ENCODE measurements at places on chromosomes 7 and 10.

DNA sequence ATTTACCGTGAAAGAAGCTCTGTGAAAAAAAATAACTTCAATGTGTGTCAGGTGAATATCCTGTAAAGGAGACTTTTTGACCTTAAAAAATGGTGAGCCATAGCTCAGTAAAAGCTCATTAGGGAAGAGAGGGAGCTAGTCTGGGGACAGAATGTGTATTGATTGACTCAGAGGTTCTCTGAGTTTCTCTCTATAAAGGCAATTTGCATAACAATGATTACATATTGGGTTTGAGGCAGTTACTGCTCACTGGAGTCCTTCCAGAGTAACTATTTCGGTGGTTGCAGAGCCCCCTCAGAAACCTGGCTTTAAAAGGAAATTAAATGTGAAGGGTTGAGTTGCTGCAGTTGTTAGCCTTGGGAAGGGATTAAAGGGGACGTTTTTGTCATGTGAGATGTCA, 181.6 kb downstream of the GALNT17 start:
- DNase-seq: no peak
- no peaks in the 10 kb centered on the region for H3K4me1 ChIP-seq
- H3K4me3 ChIP-seq: no peak overlapping the region
- no peak overlapping the region for H3K27ac ChIP-seq
- H3K27me3 ChIP-seq: no peaks in the 10 kb centered on the region

DNA sequence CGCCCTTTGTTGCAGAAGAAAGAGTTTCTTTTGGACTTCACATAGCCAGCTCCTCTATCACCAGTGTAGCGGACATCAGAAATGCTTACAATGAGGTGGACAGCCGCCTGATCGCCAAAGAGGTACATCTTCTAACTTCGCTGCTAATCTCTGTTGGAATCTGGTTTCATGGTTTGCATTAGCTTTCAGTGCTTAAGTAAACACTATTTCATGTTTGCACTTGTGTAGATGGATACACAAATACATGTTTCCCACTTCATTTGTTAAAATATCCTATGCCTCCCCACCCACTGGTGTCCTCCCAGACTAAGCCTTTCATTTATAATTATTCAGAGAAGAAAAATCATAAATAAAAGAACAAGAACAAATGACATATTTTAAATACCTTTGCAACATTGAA, 103.9 kb downstream of the WDFY4 start:
- H3K27me3 ChIP-seq: no peaks in the 10 kb centered on the region
- no peak for DNase-seq
- H3K4me1 ChIP-seq: no peaks in the 10 kb centered on the region

DNA sequence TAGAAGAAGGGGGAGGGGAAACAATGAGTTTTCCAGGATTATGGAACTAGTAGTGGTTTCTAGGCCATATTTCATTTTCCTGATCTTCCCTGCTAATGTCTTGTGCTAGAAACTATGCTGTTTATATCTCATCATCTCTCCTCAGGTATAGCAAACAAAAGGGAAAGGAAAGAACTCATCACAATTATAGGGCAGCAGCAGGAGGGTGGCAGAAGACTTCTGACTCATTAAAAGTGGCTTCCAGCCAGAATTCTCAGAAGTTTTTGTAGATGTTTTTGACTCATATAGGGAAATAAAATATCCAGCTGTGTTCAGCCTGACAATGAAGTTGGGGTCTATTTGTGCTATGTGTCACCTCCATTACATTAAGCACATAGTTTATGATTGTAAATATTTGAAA, 6.5 kb downstream of the AHR start:
- H3K36me3 ChIP-seq: no peaks in the 10 kb centered on the region
- H3K27me3 ChIP-seq: no peaks in the 10 kb centered on the region
- no peak for DNase-seq
- H3K27ac ChIP-seq: no peak overlapping the region
- no peaks in the 10 kb centered on the region for H3K4me1 ChIP-seq
- no peak overlapping the region for H3K4me3 ChIP-seq

DNA sequence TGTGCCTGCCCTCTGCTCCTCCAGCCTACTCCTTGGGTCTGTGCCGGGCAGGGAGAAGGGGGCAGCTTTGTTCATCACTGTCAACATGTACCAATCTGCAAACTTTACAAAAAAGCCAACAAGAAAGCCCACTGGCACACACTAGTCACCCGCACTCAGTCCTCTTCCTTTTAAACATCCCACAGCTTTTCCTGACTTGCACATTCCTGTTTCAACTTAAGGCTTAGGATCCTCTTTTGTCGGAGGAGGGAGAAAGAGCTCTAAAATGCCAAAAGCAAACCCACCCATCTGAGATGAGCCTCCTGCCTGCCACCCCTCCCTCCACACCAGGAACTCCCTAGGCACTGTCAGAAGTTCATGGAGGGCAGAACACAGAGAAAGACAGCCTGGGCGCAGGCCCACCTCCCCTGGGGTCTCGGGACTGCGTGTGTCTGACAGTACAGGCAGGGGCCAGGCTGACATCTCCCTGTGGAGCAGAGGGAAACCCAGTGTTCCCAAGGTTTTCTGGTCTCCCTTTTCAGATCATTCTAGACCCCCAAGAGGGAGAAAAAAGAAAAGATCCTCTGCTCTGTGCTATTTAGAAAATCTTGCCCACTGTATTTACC, 5.4 kb downstream of the PDIA4 start:
- no peaks in the 10 kb centered on the region for H3K27me3 ChIP-seq
- no peak for DNase-seq
- no peak overlapping the region for H3K27ac ChIP-seq
- peaks cover 8% of the 10 kb centered on the region for H3K4me1 ChIP-seq
- H3K4me3 ChIP-seq: no peak overlapping the region

GRCh38 chr10:126843299-126843934, 61.8 kb upstream of the DOCK1 start:
- no peaks in the 10 kb centered on the region for H3K4me1 ChIP-seq
- H3K4me3 ChIP-seq: no peak overlapping the region
- H3K27ac ChIP-seq: no peak overlapping the region
- no peak for DNase-seq

- no peak overlapping the region for H3K4me3 ChIP-seq
- H3K27me3 ChIP-seq: no peaks in the 10 kb centered on the region
- no peak overlapping the region for H3K27ac ChIP-seq
Measured at GRCh38 chr7:70771451-70771850, 360.5 kb upstream of the GALNT17 start.
